ENCODE measurements at places on chromosomes 5 and 9.
A peak's percentile ranks its signal among the peaks of the same experiment; 100 is the strongest.

DNA sequence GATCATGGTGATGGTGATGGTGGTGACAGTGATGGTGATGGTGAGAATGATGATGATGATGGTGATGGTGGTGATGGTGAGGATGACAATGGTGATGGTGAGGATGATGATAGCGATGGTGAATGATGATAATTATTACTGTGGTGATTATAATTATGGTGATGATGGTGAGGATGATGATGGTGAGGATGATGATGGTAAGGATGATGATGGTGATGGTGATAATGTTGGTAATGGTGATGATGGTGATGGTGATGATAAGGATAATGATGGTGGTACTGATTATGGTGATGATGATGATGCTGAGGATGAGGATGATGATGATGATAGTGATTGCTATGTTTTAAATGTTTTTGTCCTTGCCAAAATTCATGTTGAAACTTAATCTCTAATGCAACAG, 37.3 kb upstream of the HRH2 start:
- DNase-seq, result no peak

DNA sequence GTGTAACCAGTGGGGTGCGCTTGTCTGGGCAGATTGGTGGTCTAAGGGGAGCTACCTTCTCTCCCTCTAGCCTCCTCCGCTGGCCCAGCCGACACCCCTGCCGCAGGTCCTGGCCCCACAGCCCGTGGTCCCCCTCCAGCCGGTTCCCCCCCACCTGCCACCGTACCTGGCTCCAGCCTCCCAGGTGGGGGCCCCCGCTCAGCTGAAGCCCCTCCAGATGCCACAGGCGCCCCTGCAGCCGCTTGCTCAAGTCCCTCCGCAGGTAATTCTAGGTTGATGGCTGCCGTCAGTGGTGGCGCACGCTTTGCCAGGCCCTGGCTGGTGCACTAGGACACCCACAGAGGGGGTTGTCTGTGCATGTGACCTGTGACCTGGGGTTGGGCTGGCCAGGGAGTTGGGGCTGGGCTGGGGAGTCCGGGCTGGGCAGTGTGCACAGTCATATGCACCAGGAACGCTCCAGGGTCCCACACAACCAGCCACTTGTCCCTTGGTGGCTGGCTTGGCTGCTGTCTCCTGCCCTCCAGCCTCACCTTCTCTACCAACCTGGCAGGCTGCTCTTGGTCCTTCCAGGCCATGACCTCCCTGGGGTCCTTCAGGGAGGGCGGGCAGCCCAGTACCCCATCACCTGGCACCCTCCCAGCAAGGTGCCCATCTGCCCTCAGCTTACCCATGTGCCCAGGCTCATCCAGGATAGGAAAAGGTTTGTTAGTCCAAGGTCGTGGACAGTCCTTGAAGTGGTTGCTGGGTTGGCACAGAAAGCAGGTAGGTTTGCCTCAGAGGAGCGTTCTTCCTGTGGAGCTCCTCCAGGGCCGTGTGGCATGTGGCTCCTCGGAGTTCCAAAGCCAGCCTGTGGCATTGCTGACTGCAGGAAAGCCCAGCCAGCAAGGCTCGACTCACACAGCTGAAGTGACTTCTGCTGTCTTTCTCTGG, 73.2 kb downstream of the WNK2 start:
- no peak for DNase-seq

DNA sequence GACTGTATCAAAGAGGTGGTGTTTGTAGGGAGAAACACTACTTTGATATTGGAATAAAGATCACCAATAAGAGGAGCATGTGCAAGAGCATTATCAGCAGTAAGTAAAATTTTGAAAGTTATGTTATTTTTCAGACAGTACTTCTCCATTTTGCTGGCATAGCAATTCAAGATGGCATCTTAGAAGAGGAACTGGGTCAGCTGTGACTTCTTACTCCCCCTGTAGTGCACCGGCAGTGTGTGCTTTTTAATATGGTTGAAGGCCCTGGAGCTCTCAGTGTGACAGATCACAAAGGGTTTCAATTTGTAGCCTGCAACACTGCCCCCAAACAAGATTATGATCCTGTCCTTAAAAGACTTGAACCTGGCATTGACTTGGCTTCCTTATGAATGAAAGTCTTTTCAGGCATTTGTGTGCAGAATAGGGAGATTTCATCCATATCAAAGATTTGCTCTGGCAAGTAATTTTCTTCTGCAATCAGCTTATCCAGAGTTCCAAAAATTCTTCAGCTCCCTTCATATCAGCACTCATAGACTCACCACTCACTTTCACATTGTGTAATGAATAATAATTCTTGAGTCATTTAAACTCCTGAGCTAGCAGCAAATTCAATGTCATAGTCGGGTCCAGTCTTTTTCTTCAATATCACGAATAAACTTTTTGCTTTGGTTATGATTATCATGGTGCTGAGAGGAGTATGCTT, 105.7 kb upstream of the MAMDC2 start:
- DNase-seq, result no peak

DNA sequence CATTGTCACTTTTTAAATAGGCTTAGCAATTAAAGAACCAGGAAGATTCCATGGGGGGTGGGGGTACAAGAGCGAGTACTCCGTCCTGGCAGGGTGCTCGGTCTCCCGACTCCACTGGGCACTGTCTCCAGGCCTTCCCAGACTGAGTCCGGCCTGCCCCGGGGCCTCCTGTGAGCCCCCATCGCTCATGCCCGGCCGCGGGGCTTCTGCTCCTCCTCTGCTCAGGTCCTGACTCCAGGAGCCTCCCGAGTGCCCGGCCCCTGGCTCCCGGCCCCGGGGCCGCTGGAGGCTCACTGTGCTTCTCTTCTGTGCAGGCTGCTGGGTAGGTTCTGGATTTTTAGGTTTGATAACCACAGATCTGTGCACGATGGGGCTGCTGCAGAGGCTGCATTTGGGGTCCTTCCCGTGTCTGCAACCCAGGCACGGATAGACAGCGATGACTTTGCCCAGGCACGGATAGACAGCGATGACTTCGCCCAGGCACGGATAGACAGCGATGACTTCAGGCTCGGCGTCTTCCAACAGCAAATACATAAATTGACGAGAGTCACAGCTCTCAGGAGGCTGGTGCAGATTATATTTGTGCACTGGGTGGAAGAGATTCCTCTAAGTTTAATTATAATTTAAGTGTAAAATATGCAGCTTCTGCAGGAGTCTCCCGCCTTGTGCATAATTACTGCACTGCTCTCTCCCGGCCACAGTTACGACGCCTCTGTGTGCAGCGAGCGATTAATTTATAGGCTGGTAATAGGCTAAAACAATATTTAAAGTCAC, 74.8 kb upstream of the RXRA start:
- no peak for DNase-seq

DNA sequence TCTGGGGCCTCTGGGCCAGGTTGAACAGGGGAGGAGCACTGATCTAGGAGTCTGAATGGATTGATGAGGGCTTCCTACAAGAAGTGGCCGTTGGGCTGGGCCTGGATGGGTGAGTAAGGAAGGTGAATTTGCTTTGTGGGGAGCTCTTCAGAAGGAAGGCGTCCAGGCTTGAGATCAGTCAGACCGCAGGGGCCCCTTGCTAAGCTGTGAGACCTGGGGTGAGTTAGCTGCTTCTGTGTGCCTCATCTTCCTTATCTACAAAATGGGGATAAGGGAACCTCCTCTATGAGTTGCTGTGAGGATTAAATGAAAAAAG, 1.1 kb upstream of the SYNPO start:
- DNase-seq, result no peak

DNA sequence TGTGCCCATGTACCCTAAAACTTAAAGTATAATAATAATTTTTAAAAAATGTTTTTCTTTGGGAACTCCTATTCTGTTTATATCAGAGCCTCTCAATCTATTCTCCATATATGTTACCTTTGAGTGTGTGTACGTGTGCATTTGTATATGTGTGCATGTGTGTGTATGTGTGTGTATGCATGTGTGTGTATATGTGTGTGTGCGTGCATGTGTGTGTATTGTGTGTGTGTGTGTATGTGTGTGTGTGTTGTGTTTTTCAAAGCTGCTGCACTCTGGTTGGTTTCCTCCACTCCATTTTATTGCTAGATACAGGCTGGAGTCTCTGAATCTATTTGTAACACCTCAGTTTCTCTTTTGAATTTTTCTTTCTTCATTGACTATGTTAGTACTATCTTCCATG, 20.0 kb downstream of the SURF6 start:
- DNase-seq, result no peak

GRCh38 chr9:130446101-130446861, 1.5 kb downstream of the ASS1 start:
- no peak for DNase-seq

DNA sequence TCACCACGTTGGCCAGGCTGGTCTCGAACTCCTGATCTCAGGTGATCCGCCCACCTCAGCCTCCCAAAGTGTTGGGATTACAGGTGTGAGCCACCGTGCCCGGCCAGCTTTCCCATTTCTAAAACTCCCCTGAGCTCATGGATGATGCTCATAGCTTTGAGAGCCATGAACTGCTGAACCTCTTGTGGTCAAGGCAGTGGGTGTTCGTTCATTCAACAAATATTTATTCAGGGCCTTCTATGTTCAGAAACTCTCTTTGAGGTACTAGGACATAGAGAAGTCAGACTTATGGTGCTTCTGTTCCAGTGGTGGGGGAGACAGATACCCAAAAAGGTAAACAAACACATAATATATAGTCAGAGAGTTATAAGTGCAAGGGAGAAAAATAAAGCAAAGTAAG, 2.7 kb downstream of the BSPRY start:
- no peak for DNase-seq

- no peak for DNase-seq
These were observed 365.2 kb downstream of the PDE4D start for GRCh38 chr5:59528202-59528862.

GRCh38 chr9:20321423-20322082, 300.7 kb downstream of the MLLT3 start:
- DNase-seq, result no peak

GRCh38 chr5:122967625-122968024, 68.9 kb downstream of the PPIC start:
- DNase-seq, result no peak

GRCh38 chr9:133770076-133770777, 32.1 kb upstream of the SARDH start:
- DNase-seq, result no peak

DNA sequence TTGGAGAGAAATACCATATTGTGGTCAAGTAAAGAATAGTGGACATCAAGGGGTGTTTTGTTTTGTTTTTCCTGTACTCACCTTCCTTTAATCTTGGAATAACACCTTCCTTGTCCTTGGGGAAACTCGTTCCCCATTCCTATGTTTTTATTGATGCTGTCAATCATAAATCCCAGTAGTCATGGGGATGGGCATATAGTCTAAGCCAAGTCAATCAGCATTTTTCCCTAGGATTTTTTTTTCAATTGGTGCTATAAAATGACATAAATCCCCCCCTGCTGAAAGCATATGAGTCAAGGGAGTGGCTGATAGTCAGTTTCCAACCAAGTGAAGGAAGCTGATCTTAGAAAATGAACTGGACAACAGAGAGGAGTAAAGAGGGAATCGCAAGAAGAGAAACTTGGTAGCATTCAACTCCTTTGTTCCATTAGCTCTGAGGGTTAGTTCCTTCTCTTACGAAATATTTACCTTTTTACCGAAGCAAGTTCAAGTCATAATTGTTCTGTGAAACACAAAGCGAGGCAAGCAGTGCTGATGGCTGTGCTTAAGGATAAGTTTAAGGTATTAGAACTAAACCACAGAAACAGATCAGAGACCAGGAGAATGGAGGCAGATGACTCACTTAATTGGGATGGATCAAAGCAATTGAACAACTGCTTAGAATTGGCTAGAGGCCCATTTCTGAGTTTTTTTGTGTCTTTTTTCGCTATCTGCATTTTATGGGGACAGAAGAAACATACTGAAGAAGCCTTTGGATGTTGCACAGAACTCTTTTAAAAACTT, 218.6 kb downstream of the SEMA6A start:
- DNase-seq, result no peak

GRCh38 chr5:56128113-56128512, 105.0 kb downstream of the ANKRD55 start:
- no peak for DNase-seq

- peak; percentile 25 for DNase-seq
These were observed 1.7 kb downstream of the FYB1 start for GRCh38 chr5:39217365-39218281.

DNA sequence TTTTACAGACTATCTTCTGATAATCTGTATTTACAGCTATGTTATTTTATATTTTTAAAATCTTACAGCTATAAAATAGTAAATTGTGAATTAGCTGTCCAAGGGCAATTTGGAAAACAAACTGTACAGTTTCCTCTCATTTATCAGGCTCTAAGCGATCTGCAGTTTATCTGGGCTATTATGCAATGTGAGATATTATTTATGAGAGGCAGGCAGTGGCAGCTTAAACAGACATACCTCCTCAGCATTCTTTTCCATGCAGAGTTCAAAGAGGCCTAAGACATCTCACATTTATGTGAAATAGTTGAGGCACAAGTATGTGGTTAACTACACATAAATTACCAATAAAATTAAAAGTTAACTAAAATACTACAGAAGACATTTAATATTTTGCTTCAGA, 10.2 kb downstream of the NIPSNAP3B start:
- no peak for DNase-seq

- DNase-seq, result no peak
These were observed 279.0 kb downstream of the AUH start for GRCh38 chr9:91082731-91083130.

DNA sequence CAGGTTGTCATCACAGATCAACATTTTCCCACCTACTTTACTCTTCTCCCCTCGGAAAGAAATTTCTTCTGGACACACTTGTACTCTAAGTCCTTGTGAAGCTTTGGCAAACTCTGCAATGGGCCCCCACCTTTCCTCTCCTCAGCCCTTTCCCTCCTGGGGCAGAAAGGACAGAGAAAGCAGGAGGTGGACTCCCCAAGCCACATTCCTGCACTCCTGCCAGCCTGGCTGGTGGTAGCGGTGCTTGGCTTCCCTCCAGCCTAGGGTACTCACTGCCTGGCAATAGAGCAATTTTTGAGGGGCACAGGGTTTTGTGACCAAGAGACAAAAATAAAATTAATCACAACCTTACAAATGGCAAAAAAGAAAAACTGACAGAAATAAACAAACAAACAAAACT, 451.4 kb downstream of the ZSWIM6 start:
- DNase-seq, result no peak

DNA sequence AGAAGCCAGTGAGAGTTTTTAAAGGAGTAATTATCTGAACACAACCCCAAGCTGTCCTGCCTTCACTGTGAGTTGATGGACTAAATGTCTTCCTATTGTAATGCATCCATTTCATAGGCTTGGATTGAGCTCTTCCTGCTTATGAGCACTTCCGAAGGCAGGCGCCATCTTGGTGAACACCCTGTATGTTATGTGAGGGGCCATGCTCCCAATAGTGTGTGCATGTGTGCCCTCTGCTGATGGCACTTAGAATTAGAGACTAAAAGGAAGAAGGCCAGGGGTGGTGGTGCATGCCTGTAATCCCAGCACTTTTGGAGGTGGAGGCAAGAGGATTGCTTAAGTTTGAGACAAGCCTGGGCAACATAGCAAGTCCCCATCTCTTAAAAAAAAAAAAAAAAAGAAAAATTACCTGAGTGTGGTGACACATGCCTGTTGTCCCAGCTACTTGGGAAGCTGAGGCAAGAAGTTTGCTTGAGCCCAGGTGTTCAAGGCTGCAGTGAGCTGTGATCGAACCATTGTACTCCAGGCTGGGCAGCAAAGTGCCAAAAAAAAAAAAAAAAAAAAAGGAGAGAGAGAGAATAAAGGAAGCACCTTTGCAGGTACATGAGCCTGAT, 65.0 kb downstream of the C9orf152 start:
- DNase-seq, result no peak

Measured in NCI-H1092 treated with DMSO at 0.1 percent for 48 hours (cell line).